ENCODE measurements at places on chromosomes 16 and 17.

DNA sequence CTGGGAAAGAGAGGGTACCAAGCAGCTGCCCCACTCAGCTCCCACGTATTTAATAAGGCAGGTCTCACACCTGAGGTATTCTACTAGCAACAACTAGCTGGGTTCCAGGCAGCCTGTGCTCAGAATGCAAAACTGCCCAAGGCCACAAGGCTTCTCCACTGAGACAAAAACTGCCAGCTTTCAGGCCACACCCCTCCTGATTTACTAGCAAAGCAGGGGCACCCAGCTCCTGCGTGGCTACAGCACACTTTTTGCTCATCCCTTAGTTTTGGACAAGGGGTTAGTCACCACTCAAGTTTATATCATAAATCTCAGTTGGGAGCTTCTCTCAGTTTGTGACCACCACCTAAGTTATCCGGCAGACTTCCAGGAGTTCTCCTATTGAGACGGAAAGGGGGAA lies 494.6 kb downstream of the CDH11 start:
- DNase-seq: no peak

GRCh38 chr17:79246225-79247190 lies 171.9 kb downstream of the ENGASE start:
- DNase-seq: no peak

GRCh38 chr17:17356931-17357270 lies 53.7 kb downstream of the NT5M start:
- DNase-seq: no peak

GRCh38 chr17:7848131-7848579 lies 6.7 kb upstream of the TMEM88 start:
- DNase-seq: no peak

DNA sequence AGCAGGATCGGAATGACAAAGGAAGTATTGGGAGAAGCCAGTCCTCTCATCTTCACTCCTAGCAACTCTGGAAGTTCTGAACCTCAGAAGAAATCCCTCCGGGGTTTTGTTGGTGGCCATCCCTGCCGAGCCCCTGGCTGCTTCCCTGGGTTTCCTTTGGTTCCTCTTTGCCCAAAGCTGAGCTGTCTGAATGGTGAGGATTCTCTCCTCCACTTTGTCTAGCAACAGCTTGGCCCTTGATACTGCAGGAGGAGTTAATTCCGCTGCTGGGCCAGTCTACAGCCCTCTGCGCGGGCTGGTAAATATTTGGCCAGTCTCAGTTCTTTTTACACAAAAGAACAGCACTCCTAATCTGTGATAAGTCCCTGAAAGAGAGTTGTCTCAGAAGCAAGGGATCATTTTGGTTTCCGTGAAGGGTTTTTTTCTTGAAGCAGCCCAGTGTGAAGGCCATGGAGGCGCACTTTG lies 170.9 kb downstream of the RAB11FIP4 start:
- DNase-seq: no peak

- DNase-seq: no peak
These were observed 5.8 kb upstream of the CD79B start for GRCh38 chr17:63937920-63938319.

DNA sequence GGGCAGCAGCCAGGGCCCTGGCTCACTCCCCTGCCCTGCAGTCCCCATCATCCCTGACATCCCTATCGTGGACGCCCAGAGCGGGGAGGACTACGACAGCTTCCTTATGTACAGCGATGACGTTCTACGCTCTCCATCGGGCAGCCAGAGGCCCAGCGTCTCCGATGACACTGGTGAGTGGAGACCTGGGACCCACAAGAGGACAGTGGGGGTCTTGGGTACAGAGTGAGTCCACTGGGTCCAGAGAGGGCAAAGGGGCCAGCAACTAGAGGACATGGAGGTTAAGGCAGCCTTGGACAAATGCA lies 12.6 kb downstream of the GALK1 start:
- no peak for DNase-seq

DNA sequence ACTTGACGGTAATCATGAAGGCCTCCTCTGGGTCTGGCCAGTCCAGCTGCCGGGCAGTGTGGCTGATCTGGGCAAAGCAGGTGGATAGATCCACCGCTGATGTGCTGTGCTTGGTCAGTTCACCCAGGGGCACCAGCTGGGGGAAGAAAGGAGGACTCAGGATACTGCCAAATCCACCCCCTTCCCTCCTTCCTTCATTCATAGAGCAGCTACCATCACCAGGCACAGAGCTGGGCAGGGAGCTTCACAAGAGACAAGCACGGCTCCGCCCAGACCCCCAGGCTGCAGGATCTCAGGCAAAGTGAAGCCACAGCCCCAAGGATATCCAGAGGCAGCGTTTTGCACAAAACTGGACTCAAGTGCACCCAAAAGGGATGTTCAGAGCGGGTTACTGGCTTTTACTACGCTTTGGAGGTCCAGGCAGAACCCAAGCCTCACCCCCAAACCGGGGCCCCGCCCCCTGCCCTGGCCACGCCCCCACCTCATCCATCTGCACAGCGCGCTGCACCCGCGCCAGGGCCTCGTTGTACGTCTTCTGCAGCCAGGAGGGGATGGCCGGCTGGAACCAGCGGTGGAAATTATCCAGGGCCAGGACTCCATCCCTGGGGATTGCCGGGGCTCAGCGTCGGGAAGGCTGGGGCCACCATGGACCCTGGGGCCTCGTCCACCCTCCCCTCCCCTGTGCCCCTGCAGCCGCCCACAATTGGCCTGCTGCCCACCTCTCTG lies 9.1 kb downstream of the UNC13D start:
- no peak for DNase-seq

DNA sequence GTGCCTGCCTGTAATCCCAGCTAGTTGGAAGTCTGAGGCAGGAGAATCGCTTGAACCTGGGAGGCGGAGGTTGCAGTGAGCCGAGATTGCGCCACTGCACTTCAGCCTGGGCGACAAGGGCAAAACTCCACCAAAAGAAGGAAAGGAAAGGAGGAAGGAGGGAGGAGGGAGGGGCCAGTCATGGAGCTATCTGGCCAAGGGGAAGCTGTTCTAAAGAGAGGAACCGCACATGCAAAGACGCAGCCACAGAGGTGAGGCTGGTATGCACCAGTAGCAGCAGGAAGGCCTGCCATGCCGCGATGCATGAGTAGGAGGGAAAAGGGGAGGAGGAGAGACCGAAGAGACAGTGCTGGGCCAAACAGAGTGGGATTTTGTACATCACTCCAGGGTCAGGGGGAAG lies 35.9 kb downstream of the HSBP1 start:
- no peak for DNase-seq

GRCh38 chr17:47285003-47285402 lies 31.4 kb downstream of the ITGB3 start:
- DNase-seq: no peak

- no peak for DNase-seq
These were observed 37.9 kb downstream of the HEATR6 start for GRCh38 chr17:60040843-60041242.

GRCh38 chr17:39507511-39507910 lies 46.2 kb downstream of the CDK12 start:
- DNase-seq: no peak

DNA sequence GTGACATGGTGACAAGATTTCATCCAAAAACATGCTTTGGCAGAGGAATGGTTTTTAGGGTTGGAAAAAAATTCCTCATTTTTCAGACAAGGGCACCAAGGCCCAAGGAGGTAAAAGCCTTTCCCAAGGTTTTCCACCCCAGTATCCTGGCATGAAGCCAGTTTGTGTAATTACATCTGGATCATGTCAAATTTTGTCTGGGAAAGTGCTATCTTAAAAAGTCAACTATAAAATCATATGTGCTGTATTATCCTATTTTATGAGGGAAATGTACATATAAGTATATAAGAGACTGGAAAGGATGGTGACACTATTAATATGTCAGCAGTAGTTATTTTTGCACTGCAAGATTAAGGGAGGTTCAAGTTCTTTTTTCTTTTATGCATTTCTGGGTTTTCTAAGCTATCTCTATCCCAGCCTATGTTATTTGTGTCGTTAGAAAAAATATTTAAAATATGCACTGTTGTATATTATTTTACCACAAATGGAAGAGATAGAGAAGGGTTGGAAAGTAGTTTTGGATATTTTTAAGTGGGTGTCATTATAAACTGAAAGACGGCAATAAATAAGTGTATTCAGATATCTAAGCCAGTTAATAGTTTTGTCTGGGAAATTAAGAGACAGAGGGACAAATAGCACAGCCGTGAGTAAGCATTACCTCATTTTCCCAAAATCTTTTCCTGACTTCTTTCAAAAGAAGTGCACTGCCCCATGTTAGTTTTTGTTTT lies 13.5 kb upstream of the FBXO47 start:
- DNase-seq: no peak

DNA sequence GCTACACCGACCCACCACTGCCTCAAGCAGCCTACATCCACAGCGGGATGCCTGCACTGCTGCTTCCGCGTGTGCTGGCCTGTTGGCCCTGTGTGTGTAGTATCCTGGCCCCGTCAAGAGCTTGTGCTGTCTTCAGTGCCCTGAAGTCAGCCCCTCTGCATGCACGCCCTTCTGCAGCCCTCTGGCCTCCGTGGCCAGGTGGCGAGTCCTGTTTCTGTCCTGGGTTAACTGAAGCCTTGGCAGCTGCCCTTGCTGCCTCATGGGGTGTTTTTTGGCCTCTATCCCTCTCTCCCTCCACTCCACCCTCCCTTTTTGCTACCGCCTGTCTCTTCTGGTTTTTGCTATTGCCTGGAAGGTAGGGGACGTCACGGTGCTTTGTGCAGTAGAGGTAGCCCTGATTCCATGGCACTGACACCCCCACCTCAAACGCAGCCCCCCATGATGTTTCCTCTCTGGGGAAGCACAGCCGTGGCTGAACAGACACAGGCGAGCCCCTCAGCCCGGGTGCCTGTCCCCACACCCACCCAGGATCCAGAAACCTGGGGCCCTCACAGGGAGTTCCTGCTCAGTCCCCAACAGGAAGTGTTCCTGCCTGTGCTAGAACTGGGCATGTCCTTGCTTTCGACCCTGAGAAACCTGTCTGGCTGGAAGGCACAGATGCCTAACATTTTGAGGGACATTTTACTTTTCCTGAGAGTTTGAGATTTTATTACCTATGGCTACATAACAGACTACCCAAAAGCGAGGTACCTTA lies 18.8 kb upstream of the AMZ2 start:
- no peak for DNase-seq

- DNase-seq: no peak
These were observed 35.2 kb downstream of the PLXDC1 start for GRCh38 chr17:39116224-39116623.

- DNase-seq: no peak
These were observed 21.1 kb upstream of the MLKL start for GRCh38 chr16:74721716-74722115.

DNA sequence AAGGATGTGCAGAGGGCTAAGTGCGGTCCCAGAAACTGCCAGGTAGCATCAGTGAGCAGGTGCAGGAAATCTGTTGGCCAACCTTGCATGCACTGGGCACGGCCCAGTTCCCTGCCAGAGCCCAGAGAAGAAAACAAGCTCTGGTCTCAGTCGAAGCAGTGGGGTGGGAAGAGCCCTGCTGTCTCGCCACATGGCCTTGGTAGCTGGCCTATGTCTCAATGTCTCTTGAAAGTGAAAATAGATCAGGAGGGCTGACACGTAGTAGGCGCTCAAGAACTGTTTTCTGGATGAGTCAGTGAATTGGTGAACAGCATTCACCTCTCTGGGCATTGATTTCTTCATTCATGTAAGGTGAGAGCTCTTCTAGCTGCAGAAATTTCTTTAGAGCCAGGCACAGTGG lies 90.4 kb downstream of the MARF1 start:
- no peak for DNase-seq

GRCh38 chr17:28008513-28008912 lies 34.0 kb upstream of the NLK start:
- no peak for DNase-seq

DNA sequence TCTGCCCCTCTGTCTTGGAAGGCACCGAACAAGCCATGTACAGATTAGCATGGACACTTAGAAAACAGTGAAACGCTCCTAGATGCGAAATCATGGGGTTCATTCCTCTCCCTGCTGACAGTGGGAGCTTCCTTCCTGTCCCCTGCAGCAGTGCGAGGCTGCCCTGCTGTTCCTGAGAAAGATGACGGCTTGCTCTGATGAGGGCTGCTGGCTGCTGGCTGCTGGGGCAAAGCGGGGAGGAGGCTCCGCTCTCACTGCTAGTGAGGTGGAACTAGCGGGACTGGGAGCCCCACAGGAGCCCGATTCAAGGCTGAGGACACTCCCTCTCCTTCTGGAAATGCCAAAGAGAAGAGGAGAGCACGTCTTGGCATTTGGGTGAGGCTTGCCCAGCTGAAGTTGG lies 25.9 kb upstream of the CACNG4 start:
- DNase-seq: no peak

DNA sequence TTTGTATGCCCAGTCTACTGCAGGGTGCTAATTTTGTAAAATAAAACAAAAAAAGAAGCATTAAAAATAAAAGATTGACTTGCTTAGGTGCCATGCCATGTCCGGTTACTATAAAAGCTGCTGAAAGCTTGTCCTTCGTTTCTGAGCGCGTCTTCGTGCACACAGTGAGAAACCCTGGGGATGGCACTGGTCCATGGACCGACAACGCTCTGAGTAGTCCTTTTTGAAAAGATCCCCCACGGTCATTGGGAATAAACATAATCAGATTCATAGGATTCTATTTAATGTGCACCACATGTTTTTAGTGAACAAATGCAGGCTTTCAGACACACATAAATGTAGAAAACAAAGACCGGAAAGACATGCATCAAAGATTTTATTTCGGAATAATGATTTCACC lies 146.3 kb downstream of the XYLT1 start:
- no peak for DNase-seq

DNA sequence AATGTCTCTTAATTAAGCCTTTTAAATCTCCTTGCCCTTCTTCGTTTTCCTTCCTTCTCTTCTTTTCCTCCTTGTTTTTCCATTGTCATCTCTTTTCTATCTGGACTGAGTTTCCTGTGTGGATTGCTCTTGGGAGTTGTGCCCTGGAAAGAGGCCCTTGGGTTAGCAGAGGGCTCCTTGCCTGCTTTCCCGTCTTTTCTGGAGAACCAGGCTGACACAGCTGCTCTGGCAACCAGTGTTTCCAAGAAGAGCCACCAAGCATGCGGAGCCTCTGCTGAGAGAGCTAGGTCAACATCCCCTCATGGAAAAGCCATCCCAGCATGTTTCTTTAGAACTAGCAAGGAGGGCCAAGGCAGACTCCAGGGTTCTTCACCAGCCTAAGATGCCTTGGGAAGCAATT lies 75.4 kb downstream of the HLF start:
- DNase-seq: no peak
